Left ventricle myocardium inferior (tissue), 1 donor: ENCODE measurements at places on chromosomes 1 and 21.

DNA sequence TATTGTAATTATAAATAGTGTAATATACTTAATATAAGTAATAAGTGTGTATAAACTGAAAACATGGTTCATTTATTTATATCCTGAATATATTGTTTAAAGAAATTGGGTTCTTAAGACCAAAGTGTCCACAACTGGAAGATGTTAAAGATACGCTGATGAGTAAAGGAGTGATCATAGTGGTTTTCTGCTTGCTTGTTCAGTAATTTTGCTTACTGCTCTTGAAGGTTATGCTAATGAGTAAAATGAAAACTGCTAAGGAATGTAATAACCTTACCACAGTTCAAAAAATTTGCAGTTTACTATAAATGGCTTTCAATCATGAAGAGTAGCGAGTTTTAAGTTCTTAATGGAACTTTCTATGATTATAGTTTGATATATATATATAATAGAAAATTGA, 22.0 kb downstream of the DONSON start:
- no peak for DNase-seq

DNA sequence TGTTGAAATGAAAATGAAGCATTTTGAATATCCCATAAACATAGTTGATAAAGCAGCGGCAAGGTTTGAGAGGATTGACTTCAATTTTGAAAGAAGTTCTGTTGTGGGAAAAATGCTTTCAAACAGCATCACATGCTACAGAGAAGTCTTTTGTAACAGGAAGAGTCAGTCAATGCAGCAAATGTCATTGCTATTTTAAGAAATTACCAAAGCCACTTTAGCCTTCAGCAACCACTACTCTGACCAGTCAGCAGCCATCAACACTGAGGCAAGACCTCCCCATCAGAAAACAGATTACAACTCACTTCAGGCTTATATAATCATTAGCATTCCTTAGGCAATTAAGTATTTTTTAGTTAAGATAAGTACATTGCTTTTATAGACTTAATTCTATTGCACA, 33.8 kb upstream of the FCRL3 start:
- DNase-seq = no peak

- DNase-seq = no peak
Observed at GRCh38 chr1:243315455-243315854, 59.6 kb downstream of the SDCCAG8 start.

GRCh38 chr21:43712268-43712942, 6.5 kb upstream of the PDXK start:
- no peak for DNase-seq

DNA sequence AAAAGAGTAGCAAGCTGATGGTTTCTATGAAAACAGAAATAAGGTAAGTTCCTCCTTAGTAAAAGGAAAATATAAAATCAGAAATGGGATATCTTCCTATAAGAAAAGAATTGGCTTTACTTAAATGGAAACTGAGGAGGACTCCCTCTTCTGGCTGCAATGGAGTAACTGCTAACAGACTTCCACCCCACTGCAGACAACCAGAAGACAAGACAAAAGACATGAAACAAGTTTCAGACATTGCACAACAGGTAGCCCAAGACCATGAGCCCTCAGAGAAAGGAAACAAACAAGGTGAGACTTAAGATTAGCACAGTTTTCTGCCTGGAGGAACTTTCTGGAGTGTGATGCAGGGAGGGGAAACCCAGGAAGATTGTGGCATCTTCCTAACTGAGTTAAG, 17.0 kb upstream of the OLFML2B start:
- DNase-seq = no peak

GRCh38 chr1:241899210-241899609, 51.2 kb downstream of the EXO1 start:
- no peak for DNase-seq

GRCh38 chr1:152388889-152389288, 25.2 kb downstream of the CRNN start:
- DNase-seq = no peak

DNA sequence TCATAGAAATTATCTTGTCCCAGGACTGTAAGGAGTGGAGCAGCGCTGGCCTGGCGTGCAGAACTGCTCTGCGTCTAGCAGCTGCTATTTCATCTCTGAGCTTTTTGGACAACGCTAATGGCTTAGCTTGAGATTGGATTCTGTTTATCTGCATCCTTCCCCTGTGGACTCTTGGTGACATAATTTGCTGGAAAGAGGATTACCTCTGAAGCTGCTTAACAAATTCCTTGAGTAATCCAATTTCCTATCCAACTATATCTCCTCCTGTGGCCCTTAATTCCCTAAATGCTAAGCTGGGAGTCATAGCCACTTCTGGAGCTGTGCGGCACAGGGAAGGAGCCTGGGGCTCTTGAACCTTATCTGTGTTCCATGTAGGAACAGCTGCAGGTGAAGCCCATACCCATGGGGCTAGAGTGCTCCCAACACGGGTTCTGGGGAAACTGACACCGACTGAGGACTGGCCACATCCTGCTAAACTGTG, 43.2 kb downstream of the IL6R start:
- no peak for DNase-seq

DNA sequence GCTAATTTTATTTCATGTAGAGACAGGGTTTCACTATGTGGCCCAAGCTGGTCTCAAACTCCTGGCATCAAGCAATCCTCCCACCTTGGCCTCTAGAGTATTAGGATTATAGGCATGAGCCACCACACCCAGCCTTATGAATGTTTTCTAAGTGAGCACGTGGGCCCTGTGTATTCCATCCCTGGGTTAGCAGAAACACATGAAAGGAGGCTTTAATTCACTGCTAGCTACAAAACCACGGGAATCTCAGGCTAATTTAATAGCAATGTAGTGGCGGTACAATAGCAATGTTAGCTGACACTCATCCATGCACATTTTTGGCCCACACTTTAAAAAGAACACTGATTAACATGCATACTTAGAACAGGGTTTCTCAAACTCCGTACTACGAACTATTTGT, 32.0 kb downstream of the VTCN1 start:
- DNase-seq = no peak

DNA sequence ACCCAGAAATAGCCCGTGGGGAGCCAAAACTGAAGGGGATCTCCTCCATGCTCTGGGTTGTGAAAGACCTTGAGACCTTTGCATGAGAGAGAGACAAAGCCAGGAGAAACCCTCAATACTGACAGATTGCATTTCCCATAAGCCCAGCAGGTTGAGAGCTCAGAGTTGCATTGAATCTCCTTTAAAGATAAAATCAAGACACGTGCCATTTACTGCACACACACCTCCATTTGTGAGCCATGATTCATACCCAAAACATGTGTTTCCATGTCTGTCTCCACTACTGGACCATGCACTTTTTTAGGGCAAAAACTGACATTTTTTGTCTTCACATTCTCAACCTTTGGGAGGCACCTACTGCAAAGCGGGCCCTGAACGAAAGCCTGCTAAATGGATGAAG, 144.0 kb upstream of the NRIP1 start:
- DNase-seq = no peak

GRCh38 chr1:95233737-95234500, at the start of gene RWDD3:
Gene RWDD3, plus strand, starts transcription at chr1:95234210. Its CDS starts 21 bp downstream, at chr1:95234231.
- DNase-seq = peak; percentile 97

GRCh38 chr1:163703794-163704193, 382.0 kb downstream of the NUF2 start:
- DNase-seq = no peak

GRCh38 chr1:109083923-109084322, 6.6 kb upstream of the TMEM167B start:
- no peak for DNase-seq

DNA sequence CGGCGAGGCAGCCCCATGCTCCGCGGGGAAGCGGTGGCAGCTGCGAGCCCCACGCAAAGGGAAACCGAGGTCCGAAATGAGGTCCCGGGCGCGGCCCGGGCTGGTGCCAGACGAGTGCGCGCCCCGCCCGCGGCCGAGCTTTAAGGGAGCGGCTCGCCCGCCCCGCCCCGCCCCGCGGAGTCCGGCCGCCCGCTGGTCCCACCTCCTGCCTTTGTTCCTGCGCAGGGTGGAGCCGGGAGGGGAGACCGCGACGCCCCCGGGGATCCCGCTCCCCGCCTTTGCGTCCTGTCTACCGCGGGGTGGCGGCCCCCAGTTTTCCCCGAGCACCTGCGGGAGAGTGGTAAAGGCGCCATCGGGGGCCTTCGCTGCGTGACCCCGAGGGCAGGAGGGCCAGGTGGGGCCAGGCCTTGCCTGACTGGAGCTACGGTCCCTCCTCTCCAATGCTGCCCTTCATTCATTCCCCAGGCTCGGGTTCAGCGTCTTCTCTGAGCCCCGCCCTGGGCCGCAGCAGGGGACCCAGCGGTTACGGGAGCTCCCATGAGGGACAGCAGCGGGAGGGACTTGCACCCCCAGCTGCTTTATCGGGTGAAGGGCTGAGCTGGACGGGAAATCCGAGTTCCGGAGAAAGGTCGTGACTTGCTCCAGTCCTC, at the start of gene HES2:
TSS of gene HES2 (minus strand) at position 116 of the 650 bp plus-strand sequence. CDS start at position 17, 99 bp downstream.
- DNase-seq = no peak

- DNase-seq = no peak
Observed at GRCh38 chr1:154663471-154664060, 55.6 kb upstream of the ADAR start.

DNA sequence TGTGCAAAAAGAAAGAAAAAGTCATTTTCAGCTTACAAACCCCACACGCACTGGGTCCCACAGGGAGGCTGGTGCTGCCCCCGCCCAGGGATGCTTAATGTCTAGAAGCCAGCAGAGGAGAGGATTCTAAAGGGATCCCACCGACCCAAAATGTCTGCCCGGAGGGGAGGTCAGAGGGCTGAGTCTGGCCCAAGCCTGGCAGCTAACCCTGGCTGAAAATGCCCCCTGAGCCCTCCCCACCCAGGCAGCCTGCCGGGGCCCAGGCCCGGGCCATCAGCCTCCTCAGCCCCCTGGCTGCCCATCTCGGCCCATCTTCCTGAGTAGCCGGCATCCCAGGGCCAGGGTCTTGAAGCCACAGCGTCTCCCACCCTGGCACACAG, 33.5 kb downstream of the ACOT7 start:
- no peak for DNase-seq

GRCh38 chr1:27863538-27863915, 8.8 kb upstream of the THEMIS2 start:
- no peak for DNase-seq

- no peak for DNase-seq
Observed at GRCh38 chr1:233383984-233384383, 56.5 kb downstream of the MAP3K21 start.

GRCh38 chr21:37520801-37521200, 154.2 kb downstream of the DYRK1A start:
- DNase-seq = no peak

DNA sequence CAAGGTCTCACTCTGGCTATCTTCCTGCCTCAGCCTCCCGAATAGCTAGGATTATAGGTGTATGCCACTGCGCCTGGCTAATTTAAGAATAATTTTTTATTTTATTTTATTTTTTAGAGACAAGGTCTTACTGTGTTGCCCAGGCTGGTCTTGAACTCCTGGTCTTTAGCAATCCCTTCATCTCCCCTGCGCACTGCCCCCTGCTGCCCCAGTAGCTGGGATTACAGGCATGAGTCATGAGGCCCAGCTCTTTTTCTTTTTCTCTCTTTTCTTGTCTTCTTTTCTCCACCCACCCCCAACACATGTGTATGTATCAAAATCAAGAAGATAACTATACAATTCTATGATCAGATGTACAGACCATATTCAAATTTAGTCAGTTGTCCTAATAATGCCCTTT, 87.2 kb downstream of the PEX14 start:
- DNase-seq = no peak

- DNase-seq = no peak
Observed at GRCh38 chr1:157241185-157241538, 103.0 kb upstream of the ETV3 start.

- DNase-seq = no peak
Observed at GRCh38 chr21:15669247-15669646, 60.5 kb upstream of the USP25 start.

- peak; percentile 18 for DNase-seq
Observed at GRCh38 chr1:51535006-51535592, 16.0 kb upstream of the EPS15 start.

GRCh38 chr21:19440792-19441655, 1037.4 kb upstream of the TMPRSS15 start:
- no peak for DNase-seq

- peak; percentile 60 for DNase-seq
Observed at GRCh38 chr1:31762726-31763670, 1.1 kb downstream of the ADGRB2 start.

GRCh38 chr1:159338018-159338417, 35.9 kb downstream of the FCER1A start:
- DNase-seq = no peak

DNA sequence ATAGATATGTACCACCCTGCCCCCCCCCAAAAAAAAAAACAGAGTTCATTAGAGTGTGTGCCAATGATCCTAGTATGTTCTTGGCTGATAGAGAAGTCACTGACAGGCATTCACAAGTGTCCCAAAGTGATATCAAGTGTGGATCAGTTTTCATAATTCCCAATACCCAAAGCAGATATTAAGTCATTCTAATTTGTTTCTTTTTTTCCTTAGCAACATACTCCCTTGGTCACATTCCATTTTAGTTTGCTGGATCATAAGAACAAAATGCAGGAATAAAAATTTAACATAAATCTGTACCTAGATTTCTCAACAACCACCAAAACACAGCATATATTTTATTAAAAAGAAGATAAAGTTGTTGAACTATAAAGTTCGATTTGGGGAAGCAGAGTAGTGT, 129.8 kb upstream of the PALMD start:
- DNase-seq = no peak

DNA sequence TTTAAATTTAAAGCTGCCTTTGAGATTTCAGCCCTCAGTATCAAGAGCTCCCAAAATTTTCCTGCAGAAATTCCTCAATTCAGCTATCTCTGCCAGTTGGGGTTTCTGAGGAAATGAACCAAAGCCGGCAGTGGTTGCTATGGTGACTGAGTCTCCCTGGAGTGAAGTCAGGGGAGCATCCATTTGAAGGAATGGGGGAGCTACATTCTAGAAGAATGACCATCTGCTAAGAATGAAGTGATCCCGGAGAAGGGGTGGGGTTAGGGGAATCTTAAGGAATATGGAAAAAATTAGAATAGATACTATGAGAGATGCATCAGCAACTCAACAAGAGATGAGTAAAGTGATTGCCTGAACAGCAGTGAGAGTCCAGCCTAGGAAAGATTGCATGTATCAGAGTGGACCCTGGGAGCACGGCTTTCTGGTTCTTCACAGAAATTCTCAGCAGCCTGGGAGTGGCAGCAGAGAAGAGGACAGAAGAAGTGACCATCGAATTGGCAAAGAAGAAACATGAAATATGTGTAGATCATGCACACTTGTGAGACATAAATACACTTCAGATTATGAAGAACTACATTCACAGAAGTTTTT, 94.7 kb downstream of the CHD1L start:
- no peak for DNase-seq

GRCh38 chr1:31764312-31765040, at the start of gene ADGRB2:
Gene ADGRB2, minus strand, starts transcription at chr1:31764340. Its CDS starts 7,119 bp downstream, at chr1:31757221.
- no peak for DNase-seq

DNA sequence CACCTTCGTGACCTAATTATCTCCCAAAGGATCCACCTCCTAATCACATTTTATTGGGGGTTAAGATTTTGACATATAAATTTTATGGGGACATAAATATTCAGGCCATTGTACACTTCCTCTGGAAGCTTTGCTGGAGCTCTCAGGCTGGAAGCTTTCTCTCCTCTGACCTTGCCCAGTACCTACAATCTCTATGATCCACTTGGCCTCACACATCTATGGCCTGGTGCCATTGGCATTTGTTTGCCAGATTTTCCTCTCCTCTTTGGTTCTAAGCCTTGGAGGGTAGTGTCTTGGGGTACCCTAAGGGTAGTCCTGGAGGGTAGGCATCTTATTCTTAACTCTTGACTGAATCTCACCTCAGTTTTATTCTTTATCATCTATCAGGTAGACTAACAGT, 79.0 kb downstream of the HLX start:
- DNase-seq = no peak
